ENCODE measurements at places on chromosomes 7 and 10.
A peak's percentile ranks its signal among the peaks of the same experiment; 100 is the strongest.

DNA sequence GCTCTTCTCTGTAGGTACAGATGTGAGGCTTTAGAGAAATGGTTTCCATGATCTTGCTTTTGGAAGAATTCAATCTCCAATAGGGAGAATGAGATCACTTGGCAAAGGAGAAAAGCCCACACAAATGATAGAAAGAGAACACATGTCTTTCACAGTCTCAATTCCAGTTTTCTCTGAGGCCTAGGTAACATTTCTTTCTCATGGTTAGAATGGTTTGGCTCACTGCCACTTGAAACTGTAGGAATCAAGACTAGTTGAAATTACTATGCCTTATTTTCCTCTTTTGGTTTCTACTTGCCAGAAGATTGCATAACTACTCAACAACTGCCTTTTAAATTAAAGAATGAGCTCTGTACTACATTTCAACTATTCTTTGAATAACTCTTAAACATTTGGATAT is 276.5 kb upstream of the TEX47 start:
- DNase-seq, result peak; percentile 31

DNA sequence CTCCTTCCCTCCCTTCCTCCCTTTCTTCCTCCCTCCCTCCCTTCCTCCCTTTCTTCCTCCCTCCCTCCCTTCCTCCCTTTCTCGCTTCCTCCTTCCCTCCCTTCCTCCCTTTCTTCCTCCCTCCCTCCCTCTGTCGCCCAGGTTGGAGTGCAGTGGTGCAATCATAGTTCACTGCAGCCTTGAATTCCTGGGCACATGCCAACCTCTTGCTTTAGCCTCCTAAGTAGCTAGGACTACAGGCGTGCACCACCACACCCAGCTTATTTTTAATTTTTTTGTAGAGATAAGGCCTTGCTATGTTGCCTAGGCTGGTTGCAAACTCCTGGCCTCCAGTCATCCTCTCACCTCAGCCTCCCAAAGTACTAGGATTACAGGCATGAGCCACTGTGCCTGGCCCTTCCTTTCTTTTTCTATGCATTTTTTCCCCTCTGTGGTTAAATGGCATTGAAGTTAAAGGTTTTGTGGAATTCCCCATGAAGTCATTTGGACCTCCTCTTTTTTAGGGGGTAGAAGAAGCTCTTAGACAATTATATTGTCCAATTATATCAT is 9.6 kb downstream of the KLHDC10 start:
- no peak for DNase-seq

GRCh38 chr7:90178166-90178565 is 23.9 kb downstream of the STEAP1 start:
- DNase-seq, result no peak

GRCh38 chr7:74412603-74413002 is 41.1 kb upstream of the GTF2IRD1 start:
- DNase-seq, result no peak

- no peak for DNase-seq
Measured at GRCh38 chr7:88933285-88933684, 137.7 kb upstream of the TEX47 start.

Measured in muscle of arm (tissue), 14 donors.